ENCODE measurements at places on chromosomes 2 and 18.
A peak's percentile ranks its signal among the peaks of the same experiment; 100 is the strongest.

GRCh38 chr18:41140506-41140905 is 814.5 kb upstream of the PIK3C3 start:
- no peak for DNase-seq

DNA sequence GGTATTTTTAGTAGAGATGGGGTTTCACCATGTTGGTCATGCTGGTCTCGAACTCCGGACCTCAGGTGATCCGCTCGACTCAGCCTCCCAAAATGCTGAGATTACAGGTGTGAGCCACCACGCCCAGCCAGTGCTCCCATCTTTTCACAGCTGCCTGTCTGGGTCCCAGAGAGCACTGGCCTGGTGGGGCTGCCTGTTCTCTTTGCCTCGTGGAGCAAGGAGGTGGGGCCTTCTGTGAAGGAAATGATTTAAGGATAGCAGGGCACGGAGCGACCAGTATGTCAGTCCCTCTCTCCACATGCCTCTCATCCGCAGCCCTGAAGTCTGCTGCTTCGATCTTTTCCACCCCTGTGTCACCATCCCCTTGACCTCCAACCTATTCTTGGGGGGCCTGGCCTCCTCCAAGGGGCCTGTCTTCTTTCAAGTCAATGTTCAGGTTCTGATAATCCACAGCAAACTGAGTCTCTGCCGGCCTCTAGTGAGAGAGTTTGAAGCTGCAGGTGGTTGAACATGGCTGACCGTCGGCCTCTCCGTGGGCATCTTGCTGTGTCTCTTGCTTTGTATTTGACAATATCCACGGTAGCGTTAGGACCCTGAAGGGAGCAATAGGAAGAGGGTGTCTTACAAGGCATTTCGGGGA is 28.2 kb upstream of the GIGYF2 start:
- no peak for DNase-seq

- DNase-seq = no peak
Observed at GRCh38 chr2:147827088-147827375, 17.8 kb upstream of the ACVR2A start.

GRCh38 chr18:36862182-36862581 is 33.3 kb downstream of the KIAA1328 start:
- DNase-seq = no peak

DNA sequence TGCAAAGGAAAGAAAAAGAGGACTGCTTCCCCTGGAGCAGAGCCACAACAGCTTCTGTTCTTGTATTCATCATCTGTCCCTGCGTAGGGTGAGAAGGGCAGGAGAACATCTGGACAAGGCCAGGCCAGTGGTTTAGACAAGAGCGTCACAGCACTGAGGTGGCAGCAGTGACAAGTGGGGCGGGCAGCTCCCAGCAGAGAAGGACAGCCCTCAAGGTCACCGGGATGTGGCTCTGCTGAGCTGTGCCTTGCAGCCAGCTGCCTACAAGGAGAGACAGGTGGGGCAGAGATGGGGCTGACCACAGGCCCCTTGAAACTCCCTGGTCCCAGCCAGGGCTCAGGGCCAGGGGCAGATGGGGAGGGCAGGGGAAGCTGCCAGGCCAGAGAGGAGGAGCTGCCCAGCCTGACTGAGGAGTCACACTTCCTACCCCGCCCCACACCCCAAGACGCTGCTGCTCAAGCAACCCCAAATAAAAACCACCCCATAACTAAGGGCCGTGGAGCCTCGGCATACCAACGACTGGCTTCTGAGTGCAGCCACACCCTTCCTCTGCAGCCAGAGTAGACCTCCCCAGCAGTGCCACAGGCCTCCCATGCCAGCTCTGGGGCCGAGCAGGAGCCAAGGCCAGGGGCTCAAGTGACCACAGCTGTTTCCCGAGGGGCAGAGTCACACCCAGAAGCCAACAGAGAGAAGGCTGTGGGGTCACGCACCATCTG is 5.4 kb downstream of the RAB11FIP5 start:
- DNase-seq = no peak

DNA sequence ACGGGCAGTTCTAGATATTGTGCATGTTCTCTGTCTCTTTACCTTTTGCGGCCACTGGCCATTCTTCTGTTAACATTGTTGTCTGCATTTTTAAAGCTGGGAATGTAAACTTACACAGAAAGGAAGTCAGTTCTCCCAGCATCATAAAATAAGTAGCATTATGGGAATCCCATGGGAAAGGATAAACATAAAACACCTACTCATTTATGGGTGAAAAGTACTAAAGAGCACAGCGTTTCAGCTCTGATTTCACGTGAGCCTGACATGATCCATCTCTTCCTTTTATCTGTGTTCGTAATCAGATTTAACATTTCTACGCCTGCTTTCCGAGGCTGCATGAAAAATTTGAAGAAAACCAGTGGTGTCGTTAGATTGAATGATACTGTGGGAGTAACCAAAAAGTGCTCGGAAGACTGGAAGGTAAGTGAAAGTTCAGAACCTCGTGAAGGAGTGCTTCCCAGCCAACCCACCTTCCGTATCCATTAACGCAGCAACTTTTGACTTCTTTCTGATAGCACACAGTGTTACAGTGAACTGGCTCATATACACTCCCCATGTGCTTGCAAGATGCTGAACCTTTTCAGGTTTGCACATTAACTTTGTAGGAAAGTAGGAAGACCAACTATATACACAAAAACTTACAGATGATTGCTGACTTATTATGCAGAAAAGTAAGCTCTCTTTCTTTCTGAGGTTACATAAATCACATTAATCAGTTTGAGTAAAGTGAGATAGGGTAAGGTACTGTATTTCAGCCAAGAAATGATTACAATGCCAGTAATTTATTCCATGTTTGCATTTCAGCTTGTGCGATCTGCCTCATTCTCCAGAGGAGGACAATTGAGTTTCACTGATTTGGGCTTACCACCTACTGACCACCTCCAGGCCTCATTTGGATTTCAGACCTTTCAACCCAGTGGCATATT is 86.5 kb upstream of the TTC39C start:
- no peak for DNase-seq

- no peak for DNase-seq
Observed at GRCh38 chr2:138445227-138445626, 56.3 kb upstream of the SPOPL start.

DNA sequence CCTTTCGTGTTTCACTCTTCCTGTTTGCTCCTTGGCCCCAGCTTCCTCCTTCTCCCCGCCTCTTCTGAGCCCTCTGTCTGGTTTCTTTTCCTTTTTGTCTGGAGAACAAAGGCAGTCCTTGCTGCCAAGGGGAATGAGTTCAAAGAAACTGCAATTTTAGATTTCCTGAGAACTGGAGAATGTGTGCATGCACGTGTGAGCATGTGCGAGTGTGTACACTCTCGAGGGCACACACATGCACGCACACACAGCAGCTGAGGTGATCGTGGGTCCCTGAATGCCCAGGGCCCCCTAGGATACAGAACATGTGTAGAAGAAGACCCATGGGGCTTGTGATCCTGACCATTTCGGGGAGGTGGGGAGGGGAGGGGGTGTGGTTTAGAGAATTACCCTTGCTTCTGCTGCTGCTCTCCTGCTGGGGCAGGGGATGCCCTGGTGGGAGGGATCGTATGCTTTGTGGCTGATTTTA is 151.8 kb downstream of the DYSF start:
- DNase-seq = no peak

DNA sequence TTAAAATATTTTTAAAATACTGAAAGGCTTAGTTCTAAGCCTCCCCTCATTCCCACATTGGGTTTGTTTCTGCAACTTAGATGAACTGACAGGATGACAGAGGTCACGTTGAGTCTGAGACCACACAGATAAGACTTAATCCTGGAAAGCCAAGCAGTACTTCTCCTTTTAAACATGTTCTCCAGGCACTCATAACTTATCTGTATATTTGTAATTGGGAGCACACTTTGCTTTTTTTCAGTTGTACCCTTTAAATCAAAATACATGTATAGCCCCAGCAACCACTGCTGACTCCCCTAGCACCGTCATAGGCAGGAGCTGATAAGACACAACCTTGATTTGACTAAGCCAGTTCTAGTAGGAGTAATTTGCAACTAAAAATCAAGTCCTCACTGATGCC is 394.8 kb downstream of the PID1 start:
- DNase-seq = no peak

DNA sequence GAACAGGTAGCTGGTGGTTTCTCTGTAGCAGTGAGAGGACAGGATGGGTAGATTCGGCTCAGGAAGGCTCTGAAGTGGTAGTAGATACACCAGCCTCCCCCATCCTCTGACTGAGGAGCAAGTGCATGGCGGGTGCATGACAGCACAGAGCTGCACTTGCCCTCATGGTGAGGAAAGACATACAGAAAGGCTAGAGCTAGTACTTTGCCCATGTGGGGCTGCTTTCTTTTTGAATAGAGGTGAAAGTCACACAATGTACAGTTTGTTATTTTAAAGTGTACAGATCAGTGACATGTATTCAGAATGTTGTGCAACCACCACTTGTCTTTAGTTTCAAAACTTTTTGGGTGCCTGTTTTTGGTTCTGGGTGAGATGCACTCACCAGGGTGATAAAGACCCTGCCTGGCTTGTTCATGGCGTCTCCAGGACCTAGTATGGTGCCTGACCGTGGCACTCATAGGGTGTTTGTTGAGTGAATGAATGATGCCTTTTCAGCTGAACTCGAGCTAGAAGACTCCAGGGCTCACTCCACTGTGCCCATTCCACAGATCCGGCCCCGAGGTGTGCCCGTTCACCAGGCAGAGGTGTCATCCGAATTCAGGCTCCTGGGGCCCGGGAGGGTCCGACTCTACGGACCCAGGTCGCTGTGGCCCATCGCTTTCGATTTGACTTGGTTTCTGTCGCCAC is 421 bp upstream of the VAMP5 start:
- DNase-seq = no peak

DNA sequence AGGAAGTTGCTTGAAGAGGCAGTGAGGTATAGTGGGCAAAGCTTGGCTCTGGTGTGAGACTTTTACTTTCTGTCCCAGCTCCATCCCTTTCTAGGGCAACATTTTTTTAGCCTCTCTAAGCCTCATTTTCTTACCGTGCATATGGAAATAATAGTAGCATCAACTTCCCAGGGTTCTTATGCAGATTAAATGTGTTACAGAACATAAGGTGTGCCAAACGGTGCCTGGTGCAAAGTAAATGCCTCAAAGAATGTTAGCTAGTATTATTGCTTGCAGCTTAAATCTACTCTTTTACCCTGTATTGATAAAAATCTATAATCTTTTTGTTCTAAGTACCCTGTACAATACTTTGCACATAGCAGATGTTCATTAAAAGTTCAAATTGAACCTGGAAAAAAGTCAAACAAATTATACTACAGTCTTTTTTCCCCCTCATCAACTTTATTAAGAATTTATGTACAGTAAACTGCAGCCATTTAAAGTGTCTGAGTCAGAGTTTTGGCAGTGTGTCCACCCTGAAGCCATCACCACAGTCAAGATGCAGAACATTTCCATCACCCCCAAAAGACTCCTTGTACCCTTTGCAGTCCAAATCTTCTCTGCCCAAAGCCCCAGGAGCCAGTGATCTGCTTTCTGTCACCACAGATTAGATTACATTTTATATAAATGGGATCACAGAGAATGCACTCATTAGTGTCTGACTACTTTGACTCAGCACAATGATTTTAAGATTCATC is 10.6 kb downstream of the MAPRE2 start:
- DNase-seq = no peak

GRCh38 chr18:9137168-9138066 is 836 bp downstream of the ANKRD12 start:
- peak; percentile 49 for DNase-seq

GRCh38 chr2:236499691-236500578 is 69.7 kb upstream of the ACKR3 start:
- no peak for DNase-seq

DNA sequence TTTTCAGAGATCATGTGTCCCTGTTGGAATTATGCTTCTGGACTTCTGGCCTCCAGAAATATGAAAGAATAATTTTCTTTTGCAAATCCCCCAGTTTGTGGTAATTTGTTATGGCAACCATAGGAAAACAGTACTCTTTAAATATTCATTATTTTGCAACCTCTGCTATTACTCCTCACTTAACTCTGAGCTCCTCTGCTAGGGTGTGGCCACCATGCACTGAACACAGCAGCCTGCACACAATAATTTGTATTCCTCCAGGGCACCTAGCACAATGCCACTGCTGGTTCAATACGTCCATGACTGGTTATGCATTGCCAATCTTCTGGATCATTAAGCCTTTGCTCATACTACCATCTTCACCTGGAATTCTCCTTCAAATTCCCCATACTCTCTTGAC is 232.0 kb downstream of the CNTNAP5 start:
- no peak for DNase-seq

- DNase-seq = no peak
Observed at GRCh38 chr2:145203891-145204290, 684.0 kb upstream of the ZEB2 start.

- no peak for DNase-seq
Observed at GRCh38 chr2:54106631-54107454, 8.6 kb upstream of the ACYP2 start.

- DNase-seq = no peak
Observed at GRCh38 chr18:55337908-55338521, 250.0 kb downstream of the TCF4 start.

GRCh38 chr18:59954755-59955156 is 55.0 kb downstream of the PMAIP1 start:
- DNase-seq = no peak

DNA sequence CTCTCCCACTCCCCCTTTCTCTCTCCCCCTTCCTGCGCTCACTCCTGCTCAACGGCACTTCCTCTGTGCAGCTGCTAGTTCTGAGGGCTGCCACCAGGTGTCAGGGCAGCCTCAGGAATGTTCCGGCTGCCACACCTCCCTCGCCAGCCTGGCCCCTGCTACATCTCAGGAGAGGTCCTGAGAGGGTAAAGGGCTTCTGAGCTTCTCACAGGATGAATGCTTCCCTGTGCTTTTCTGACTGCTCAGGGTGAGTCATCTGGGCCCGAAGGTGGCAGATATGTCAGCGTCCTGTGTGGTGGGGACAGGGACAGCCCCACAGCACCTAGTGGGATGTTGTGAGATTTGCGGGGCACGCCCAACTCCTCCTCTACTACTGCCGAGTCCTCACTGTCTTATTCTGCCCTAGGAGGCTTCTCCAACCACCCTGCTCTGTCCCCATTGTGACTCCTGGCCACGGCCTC is 49.0 kb downstream of the PLEKHB2 start:
- DNase-seq = peak; percentile 25

GRCh38 chr2:47118581-47118980 is 36.5 kb downstream of the STPG4 start:
- DNase-seq = no peak

- DNase-seq = no peak
Observed at GRCh38 chr2:113253453-113253852, 25.3 kb downstream of the PAX8 start.

GRCh38 chr2:50335433-50335832 is 696.5 kb downstream of the NRXN1 start:
- DNase-seq = no peak

GRCh38 chr2:20135631-20136050 is 84.2 kb upstream of the LAPTM4A start:
- DNase-seq = no peak
